Activated naive CD4-positive, alpha-beta T cell treated with anti-CD3 and anti-CD28 coated beads, Interleukin-2, amount 10 ng/mL, durations not matched to agents 5 hours and 36 hours (primary cell): ENCODE measurements at places on chromosomes 3 and 15. TPM values are rescaled to one million over a fixed set of nuclear protein-coding genes. Genes with fewer than 3 reads are reported as not detected.

Gene ANKRD63
- total RNA-seq: 0.26 TPM

Gene C3orf20
- 0.15 TPM for total RNA-seq

Gene GOLGA8S
- 0.10 TPM for total RNA-seq

Gene FSTL1
- 0.31 TPM for total RNA-seq

Gene TMEM212
- not detected for total RNA-seq

Gene SNRPN
- 70.0 TPM for total RNA-seq

Gene MYZAP
- total RNA-seq: 0.45 TPM

Gene TM4SF18
- not detected for total RNA-seq

Gene SCAANT1
- total RNA-seq: not detected

Gene CKMT1A
- total RNA-seq: not detected

Gene ARHGEF3
- total RNA-seq: 103 TPM

Gene EFCAB12
- total RNA-seq: 0.68 TPM

Gene IQCF5
- not detected for total RNA-seq

Gene CATSPER2
- 3.0 TPM for total RNA-seq

Gene WDR93
- total RNA-seq: not detected

Gene GOLGA6L10
- 1.2 TPM for total RNA-seq
